Stimulated activated CD4-positive, alpha-beta T cell treated with anti-CD3 and anti-CD28 coated beads, Interleukin-4, amount 100 ng/mL, for 4 hours (primary cell): ENCODE measurements at places on chromosomes 7 and 10.

DNA sequence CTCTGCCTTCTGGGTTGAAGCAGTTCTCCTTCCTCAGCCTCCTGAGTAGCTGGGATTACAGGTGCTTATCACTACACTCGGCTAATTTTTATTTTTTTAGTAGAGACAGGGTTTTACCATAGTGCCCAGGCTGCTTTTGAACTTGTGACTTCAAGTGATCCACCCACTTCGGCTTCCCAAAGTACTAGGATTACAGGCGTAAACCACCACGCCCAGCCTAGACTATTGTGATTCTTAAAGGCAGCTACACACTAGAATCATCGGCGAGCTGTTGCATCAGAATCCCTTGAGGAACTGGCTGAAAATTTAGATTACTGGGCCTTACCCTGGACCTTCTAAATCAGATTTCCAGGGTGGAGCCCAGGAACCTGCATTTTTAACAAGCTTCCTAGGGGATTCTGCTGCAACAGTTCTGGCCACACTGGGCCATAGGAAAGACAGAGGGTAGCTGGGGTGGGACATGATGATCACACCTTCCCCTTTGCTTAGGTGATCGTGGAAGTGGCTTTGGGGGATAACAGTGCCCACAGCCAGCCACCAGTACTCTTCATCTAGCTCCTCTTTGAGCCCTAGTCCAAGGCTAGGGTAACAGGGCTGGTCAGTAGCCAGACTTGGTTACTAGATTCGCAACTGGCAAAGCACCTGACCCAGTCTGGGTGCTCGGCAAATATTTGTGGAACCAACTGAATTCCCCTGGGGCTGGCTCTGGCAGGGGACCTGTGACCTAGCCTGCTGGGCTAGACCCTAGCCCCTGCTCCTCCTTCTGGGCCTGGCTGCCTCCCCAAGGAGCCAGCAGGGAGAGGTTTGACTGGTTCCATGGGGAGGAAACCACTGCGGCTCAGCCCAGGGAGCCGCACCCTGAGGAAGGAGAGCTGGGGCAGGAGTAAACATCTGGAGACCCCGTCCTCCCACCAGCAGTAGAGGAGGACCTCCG lies 67.1 kb upstream of the DUSP5 start:
- no peak for DNase-seq

DNA sequence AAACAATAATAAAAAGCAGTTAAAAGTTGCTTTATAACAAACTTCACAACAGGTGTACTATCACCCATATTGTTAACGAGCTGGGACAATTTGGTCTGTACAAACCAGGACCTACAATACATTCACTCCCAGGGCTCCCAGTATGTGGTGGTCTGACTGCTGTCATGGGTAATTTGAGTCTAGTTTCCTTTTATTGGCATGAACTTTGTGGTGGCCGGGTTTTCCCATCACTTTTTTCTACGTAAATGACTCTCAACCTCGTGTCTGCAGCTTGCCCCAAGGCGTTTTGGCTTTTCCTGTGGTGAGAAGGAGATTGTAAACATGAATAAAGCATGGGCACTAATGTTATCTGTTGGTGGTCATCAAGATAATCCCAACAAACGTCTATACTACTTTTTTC lies 118.7 kb upstream of the CDK6 start:
- no peak for DNase-seq

DNA sequence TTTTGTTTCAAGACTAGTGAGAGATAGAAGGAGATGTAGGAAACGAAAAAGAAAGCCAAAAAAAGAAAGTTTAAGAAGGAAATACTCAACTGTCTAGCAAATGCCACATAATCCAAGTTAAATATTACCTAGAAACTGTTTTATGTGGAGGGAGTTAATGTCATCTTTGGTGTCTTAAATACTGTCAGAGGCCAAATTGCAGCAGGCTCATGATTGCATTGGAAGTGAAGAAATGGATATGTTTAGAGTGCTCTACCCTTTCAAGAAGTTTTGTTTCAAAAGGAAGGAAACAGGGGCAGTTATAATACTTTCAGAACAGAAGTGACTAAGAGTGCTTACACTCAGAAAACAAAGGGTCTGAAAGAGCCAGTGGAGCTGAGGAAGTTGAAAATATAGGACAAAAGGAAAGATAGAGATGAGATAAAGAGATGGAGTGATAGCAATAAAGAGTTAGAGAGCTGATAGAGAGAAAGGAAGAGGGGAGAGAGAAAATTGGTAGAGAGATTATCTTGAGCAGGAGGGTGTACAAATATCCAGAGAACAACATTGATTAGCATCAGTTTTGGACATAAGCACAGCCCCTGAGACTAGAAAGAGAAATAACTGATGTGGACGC lies 28.0 kb upstream of the GNAI1 start:
- no peak for DNase-seq

- no peak for DNase-seq
These were observed 15.8 kb upstream of the ARHGAP22 start for GRCh38 chr10:48620719-48621118.

- no peak for DNase-seq
These were observed 23.9 kb downstream of the ESYT2 start for GRCh38 chr7:158805414-158805813.

- no peak for DNase-seq
These were observed 39.8 kb downstream of the MET start for GRCh38 chr7:116711790-116712189.

DNA sequence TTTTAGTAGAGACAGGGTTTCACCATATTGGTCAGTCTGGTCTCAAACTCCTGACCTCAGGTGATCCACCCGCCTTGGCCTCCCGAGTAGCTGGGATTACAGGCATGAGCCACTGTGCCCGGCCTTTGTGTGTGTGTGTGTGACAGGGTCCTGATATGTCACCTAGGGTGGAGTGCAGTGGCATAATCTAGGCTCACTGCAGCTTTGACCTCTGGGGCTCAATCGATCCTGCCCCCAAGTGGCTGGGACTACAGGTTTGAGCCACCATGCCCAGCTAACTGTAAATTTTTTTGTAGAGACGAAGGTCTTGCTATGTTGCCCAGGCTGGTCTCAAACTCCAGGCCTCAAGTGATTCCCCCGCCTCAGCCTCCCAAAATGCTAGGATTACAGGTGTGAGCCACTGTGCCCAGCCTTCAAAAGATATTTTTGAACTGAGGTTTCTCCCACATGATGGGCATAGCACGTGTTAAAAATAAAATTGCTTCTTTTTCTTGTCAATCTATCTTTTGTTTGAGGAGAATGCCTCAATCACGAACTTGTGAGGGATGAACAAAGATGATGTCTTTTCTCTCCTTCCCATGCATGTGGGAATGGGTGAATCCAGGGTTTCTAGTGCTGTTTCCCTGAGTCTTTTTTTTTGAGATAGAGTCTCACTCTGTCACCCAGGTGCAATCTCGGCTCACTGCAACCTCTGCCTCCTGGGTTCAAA lies 30.8 kb upstream of the PSAP start:
- DNase-seq: no peak

- no peak for DNase-seq
These were observed 4.3 kb upstream of the JAKMIP3 start for GRCh38 chr10:132061465-132061864.

GRCh38 chr10:24406809-24407483 lies 198.0 kb downstream of the KIAA1217 start:
- no peak for DNase-seq

GRCh38 chr7:104012835-104013234 lies 23.4 kb upstream of the RELN start:
- DNase-seq: no peak

DNA sequence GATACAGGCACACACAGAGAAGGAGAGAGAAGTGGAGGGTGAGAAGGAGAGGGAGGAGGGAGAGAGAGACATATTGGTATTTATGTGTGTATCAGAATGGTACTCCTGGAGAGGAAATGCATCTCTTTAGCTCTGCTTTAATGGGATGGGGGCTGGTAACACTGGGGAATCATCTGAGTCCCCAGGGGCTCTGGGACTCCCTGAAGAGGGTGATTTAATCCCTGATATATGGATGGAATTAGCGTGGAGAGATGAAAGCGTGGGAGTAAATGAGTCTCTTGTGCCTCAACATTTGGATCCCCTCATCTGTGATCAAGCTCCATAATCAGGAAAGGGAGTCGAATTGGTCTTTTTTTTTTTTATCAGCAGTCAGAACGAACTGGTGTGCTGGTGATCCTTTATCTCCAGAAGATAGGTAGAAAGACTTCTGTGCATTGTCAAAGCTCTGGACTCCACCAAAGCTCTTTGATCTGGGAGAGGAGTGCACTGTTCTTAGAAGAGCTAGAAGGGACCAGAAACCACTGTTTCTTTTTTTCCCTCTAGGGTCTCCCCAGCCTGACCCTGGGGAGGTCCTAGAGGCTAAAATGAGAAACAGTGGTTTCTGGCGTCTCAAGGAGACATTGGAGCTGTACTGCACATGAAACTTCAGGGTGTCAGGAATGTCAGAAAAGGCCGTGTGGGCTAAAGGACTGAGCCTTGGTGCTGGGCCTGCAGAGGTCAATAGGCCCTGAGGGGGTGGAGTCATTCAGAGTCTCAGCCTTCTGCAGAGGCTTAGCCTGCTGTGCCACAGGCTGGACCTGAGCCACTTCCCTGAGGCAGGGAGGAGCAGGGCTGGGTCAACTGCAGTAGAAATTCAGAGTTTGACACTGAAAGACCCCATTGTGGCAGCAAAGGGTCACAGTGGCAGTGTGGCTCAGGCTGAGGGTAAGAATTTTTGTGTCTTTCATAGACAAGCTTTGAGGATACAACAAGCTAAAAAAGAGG lies 234.4 kb upstream of the SLC26A5 start:
- no peak for DNase-seq

- peak; percentile 89 for DNase-seq
These were observed 78.9 kb downstream of the MKI67 start for GRCh38 chr10:128047351-128047750.

GRCh38 chr7:50212666-50213621 lies 91.6 kb upstream of the IKZF1 start:
- no peak for DNase-seq

GRCh38 chr7:148334959-148335577 lies 255.5 kb upstream of the C7orf33 start:
- DNase-seq: no peak

GRCh38 chr10:5038733-5039132 lies 35.1 kb upstream of the AKR1C2 start:
- no peak for DNase-seq

- no peak for DNase-seq
These were observed 166.3 kb downstream of the LCOR start for GRCh38 chr10:96998329-96998888.

DNA sequence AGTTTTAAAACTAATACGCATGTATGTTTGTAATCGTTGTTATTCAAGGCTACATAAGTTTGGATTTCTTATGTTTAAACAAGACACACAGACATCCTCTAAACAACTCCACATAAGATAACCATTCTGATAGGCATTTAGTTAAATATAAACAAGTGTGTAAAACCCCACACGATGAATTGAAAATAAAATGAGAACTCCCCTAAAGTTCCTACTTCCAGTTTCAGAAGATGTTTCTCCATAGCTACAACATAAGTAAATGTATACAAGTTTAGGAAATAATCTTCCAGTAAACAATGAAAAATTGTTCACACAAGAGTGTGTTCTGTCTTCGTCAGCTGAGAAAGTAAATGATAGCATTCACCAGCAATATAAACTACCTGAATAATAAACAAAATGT lies 246.8 kb downstream of the RNLS start:
- DNase-seq: no peak

DNA sequence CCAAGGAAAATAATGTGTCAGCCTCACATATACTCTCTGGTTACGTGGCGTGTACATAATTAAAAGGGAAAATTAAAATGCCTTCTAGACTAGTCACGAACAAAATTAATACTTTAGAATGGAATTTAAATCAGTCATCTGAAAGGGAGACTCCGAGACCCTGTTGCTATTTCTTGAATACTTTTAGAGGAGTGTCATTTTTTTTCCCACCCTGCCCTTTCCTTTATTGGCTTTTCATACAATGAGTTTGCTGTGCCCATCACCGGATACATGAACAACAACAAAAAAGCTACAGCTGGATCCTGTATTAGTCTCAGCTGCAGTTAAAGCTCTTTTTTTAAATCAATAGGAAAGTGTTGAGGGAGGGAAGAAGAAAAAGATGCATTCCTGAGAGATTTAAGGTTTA lies 20.1 kb downstream of the CYTH3 start:
- no peak for DNase-seq

DNA sequence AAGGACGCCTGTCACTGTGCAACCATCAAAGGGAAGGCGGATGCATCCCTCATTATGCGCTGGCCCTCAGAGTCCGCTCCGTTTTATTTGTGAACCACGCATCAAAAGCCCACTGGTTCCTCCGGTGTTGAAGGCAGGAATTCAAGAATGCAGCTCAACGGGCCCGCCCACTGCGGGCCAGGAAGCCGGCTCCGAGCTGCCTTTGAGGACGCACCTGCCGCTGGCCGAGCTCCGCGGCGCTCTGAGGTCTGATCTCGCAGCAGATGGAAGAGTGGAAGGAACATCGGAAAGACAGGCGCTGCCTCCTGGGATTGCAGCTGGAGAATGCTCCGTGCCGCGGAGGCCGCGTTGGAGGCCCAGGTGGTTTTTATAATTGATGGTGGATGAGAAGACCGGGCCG lies 56.9 kb upstream of the ADGRA1 start:
- DNase-seq: no peak

DNA sequence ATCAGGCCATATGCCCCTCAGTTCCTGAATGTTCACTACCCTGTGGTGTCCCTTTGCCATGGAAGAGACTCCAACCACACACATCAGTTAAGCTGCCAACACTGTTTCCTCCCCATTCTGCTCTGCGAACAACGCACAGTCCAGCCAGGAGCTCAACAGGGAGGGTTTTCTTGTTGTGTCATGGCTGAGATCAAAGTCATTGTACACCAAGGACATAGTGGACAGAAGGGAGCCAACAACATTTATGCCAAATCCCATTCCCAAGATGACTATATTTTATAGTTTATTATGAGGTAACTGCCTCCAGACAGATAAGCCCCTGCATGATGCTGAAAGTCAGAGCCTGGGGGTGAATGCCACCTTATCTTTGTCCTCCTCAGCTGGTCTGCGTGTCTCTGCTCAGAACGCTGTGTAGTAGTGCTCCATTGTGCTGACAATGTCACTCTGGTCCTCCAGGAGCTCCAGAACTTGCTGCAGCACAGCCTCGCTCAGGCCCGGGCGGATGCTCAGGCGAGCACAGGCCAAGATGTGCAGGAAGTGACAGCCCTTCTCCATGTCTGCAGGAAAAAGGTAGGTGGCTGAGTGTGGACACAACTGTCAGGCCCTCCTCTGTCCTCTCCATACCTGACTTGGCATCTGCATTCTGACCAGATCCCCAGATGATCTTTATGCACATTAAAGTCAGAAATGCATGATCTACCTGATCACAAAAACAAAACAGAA lies 27.1 kb upstream of the SH3PXD2A start:
- no peak for DNase-seq

GRCh38 chr10:7686351-7687171 lies 16.6 kb upstream of the ITIH2 start:
- DNase-seq: no peak

GRCh38 chr10:106652279-106652678 lies 512.2 kb downstream of the SORCS1 start:
- DNase-seq: no peak

DNA sequence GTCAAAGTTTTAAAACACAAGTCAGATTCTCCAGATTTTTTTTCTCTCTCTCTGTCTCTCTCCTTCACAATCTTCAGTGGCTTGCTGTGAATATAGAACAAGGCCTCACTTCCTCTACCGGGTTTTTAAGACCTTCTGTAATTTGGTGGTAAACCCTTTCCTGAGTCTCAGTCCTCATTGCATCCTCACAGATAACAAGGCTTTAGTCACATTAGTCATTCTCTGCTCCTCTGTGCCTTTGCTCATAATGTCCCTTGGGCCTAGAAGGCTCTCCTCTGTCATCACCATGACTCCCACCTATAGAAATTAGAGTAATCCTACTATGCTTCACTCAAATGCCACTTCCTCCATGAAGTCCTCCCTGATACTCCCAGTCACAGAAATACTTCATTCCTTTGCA lies 172.7 kb upstream of the HPS1 start:
- no peak for DNase-seq

GRCh38 chr10:4532467-4532866 lies 293.5 kb upstream of the AKR1E2 start:
- DNase-seq: no peak
